ENCODE measurements at places on chromosomes 11 and 22.

- DNase-seq, result no peak
Measured at GRCh38 chr11:45688472-45689033, 23.1 kb upstream of the CHST1 start.

DNA sequence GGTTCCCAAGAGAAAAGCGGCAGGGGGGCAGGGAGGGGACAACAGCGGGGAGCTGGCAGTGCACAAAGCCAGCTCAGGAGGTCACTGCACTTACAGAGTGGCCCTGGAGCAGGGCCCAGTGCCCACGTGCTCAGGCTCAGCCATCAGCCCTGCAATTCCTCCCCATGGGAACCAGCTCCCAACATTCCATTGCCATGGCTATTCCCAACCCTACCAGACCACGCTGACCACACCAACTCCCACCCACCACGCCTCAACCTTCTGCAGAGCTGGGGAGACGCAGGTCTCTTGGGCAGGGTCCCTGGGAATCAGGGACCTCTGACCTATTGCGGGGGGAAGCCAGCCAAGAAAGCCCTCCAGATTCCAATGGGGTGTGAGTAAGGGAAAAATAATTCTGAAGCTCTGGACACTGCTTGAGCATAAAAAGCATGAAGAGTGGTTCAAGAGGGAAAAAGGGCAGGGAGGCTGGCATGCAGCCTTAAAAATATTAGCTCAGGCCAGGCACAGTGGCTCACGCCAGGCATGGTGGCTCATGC, 38.3 kb upstream of the TFIP11 start:
- no peak for DNase-seq

DNA sequence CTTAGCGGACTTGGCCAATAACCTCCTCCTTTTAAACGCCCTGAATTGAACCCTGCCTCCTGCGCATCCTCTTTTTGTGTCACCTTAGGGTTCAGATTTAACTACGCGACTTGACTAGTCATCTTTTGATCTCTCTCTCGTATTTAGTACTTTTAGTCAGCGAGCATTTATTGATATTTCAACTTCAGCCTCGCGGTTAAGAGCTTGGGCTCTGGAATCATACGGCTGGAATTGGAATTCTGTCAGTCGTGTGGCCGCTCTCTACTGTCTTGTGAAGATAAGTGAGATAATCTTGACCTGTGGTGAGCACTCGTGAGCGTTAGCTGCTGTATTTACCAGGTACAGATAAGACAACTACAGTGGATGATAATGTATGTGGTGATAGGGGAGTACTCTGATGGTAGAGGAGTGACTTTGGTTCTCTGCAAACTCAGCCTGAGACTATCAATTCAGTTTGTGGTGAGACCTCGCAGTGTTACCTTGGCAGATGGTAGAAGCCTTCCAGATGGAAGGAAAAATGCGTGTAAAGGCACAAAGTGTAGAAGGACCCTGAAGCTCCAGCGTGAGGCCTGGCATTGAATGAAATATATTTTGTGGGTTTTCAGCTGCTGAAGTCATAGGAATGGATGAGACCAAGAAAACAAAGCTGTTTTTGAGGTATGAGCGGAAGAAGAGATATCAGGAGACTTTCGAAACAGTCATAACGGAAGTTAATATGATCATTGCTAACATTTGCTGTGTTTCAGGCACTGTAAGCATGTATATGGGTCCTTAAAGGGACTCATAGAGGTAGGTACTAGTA, 682 bp downstream of the ATM start:
- no peak for DNase-seq

DNA sequence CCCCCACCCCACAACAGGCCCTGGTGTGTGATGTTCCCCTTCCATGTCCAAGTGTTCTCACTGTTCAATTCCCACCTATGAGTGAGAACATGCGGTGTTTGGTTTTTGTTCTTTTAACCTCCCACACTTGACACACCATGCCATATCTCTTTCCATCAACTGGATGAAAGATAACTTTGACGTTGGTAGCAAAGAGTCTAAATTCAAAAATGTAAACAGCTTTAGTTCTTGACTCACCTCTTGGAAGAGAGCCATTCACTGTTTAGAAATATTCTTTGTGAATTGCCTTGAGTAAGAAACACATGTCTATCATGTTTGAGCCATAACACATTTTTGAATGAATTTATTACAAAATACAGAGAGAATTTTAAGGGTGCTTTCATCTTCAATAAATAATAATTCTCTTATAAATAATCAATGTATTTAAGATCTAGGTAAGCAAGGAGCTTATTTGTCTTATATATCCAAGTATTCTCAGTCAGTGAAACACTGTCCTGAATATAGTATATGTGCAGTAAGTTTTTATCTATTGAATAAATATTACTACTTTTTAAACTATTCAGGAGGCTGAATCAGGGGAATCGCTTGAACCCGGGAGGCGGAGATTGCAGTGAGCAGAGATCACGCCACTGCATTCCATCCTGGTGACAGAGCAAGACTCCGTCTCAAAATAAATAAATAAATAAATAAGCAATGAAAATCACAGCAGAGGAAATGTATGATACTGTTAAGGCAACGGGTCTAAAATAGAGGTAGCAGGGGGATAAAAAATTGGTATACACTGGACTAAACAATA, 6.7 kb downstream of the CARD18 start:
- no peak for DNase-seq

DNA sequence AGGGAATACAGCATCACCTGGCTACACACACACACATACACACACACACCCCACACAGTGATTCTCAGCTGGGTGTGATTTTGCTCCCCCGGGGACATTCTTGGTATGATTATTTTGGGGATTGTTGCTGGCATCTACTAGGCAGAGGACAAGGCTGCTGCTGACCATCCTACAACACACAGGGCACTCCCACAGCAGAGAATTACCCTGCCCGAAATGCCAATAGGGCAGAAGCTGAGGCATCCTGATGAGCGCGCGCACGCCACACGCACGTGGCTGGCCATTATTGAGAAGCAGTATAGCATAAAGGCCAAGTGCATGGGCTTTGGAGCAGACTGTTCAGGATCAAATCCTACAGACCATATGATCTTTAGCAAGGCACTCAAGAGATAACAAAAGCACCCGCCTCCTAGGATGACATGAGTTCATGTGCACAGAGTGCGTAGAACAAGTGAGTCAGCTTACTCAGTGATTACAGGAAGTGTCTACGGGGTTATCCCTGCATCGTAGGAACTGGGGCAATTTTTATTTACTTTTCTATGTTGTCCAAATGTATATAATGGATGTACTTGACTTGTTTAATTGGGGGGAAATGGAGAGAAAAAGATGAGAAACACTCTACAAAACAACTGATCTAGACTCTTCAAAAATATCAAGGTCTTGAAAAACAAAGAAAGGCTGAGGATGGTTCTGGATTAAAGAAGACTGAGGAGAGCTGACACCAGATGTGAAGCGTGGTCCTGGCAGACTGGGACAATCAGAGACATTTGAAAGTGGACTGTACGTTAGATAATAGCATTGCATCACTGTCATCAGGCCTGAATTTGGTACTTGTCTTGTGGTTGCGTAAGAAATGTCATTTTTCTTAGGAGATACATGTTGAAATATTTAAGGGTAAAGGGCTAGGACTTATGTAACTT, 7.2 kb upstream of the EHD1 start:
- no peak for DNase-seq

- DNase-seq, result peak; percentile 28
Measured at GRCh38 chr11:120929664-120930154, 94.2 kb upstream of the TBCEL start.

- DNase-seq, result no peak
Measured at GRCh38 chr11:21794306-21794705, 398.6 kb upstream of the ANO5 start.

DNA sequence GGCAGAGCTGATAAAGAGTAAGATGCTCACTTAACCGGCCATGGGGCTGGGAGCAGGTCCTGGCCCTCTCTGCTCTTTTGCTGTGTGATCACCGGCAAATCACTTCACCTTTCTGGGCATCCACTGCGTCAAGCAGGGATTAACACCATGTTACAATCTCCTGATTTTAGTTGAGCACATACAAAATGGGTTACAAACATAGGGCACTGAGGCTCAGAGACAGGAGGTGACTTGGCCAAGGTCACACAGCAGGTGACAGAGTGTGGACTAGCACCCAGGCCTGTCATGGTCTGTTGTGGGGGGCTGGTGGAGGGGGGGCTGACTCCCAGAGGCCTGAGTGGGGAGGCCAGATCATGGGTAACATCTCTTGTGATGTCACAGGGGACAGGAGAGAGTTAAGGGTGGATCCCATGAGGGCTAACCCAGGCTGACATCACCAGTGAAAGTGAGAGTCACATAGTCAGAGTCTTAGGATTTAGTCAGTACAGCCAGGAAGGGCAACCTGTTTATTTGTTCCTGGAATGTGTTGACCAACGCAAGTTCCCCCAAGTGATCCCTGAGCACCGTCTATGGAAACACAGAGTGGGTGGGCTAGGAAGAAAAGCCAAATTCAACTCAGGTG, 27.8 kb downstream of the GDPD5 start:
- no peak for DNase-seq

GRCh38 chr22:50169774-50170341, 673 bp upstream of the PANX2 start:
- no peak for DNase-seq

GRCh38 chr22:30559889-30560288, 13.3 kb upstream of the SEC14L6 start:
- DNase-seq, result no peak

DNA sequence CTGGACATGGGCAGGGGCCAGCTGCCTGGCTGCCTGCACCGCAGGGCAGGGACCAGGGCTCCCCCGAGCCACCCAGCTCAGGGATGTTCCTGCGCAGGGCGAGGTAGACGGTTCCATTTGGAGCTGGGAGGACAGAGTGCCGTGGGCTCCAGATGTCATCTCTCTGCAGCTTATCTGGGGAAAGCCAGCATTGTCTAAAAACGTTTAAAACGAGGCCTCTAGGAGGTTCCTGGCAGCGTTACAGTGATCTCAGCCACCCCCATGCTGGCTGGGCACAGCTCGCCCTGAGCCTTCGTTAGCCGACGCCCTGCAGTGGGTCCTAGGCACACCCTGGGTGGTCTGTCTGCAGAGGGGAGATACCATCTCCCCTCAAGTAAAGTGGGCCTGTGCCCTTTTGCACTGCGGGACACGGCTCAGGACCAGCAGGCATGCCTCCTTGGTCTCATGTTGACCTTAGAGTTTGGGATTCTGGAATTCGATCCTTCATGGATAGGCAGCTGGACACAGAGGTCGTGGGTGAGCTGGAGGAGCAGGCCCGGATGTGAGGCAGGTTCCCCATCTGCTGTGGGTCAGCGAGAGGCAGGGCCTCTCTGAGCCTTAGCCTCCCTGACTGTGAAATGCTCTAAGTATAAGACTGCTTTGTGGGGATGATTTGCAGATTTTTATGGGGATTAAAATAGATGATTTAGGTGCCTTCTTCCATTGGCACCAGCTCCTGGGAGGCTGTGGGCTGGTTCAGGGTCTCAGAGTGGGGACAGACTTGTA, 14.1 kb downstream of the SYNGR1 start:
- no peak for DNase-seq

GRCh38 chr11:116873381-116873780, 36.0 kb upstream of the APOA1 start:
- DNase-seq, result no peak

GRCh38 chr11:122663056-122663740, 7.7 kb downstream of the UBASH3B start:
- no peak for DNase-seq

- no peak for DNase-seq
Measured at GRCh38 chr11:78381865-78382264, 35.8 kb downstream of the GAB2 start.

DNA sequence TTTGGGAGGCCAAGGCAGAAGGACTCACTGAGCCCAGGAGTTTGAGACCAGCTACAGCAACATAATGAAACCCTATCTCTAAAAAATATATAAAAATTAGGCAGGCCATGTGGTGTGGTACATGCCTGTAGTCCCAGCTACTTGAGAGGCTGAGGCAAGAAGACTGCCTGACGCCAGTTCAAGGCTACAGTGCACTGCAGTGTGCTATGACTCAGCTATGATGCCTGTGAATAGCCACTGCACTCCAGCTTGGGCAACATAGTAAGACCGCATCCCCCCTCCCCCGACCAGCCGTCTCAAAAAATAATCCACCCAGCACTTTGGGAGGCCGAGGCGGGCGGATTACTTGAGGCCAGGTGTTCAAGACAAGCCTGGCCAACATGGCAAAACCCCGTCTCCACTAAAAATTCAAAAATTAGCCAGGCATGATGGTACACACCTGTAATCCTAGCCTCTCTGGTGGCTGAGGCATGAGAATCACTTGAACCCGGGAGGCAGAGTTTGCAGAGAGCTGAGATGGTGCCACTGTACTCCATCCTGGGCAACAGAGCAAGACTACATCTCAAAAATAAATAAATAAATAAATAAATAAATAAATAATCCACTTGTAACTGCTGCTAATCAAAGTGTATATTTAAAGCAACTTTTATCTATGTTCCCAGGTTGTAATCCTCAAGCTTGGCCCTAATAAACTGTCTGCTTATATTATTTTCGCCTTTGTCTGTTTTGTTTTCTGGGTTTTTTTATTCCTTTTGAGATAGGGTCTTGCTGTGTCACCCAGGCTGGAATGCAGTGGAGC, 7.8 kb downstream of the HPS5 start:
- DNase-seq, result no peak

DNA sequence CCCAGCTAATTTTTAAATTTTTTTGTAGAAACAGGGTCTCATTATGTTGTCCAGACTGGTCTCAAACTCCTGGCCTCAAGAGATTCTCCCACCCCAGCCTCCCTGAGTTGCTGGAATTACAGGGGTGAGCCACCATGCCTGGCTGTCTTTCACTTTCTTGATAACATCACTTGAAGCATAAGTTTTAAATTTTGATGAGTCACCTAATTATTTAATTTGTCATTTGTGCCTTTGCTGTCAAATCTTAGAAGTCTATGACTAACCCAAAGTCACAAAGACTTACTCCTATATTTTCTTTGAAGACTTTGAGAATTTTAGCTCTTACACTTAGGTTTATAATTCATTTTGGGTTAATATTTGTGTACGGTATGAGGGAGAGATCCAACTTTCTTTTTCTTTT, 14.5 kb upstream of the MSANTD2 start:
- DNase-seq, result no peak

DNA sequence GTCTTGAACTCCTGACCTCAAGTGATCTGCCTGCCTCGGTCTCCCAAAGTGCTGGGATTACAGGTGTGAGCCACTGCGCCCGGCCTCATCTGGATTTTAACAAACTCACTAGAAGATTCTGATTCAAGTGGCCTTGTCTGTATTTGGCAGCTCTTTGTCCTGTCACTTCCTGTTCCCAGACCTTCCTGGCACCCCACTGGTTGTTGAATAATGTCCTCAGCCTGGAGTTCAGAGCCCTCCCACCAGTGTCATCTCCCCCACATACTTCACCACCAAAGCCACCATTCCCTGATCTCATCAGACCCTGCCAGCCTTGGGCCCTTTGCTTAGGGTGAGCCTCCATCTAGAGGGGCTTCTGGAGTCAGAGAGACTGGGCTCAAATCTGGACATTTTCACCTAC, 3.3 kb downstream of the PELI3 start:
- DNase-seq, result no peak

DNA sequence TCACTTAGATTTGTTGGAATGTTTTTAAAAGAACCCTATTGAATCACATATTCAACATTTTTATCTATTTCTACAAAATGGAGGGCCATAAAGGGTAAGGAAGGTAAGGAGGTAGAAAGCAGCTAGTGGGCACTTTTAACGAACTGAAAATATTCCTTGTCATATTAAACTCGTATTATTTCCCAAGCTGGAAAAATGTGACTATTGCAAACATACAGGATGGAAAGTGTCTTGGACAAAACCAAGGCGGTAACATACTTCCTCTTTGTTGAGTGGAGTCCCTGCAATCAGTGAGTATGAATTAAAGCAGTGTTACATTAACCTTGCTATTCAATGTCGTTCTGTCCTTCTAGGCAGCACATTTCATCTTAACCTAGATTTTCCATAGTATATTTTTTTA, 165.6 kb downstream of the RCN1 start:
- DNase-seq, result no peak

- no peak for DNase-seq
Measured at GRCh38 chr11:117892651-117893050, 16.2 kb upstream of the FXYD6 start.

Data from amygdala (tissue), 56 donors.